ENCODE measurements at places on chromosomes 2 and 18. TPM values are rescaled to one million over a fixed set of nuclear protein-coding genes. Genes with fewer than 3 reads are reported as not detected.

DNA sequence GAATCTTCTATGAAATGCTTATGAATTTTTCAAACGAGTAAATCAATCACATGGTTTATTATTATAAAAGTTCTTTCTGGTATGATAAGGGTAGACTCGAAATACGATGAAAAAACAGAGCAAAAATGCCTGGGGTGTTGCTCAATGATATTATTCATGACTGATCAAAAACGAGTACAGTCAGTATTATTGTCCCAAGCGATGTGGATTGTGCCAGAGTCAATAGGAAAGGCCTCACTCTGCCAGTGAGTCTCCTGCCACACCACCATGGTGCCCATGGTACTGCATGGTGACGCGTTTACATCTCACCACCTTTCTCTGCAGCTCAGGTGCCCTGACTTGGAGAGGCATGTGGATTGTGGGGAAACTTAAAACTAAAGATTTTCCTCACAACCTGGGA, 58.5 kb downstream of the KCTD1 start:
- no peak for DNase-seq

The LANCL1 gene
- 57.7 TPM for total RNA-seq

GRCh38 chr18:55054021-55054990, 95.0 kb upstream of the CCDC68 start:
- DNase-seq = no peak

The CFLAR gene
- total RNA-seq = 107 TPM

The MAL gene
- total RNA-seq = 3.6 TPM

DNA sequence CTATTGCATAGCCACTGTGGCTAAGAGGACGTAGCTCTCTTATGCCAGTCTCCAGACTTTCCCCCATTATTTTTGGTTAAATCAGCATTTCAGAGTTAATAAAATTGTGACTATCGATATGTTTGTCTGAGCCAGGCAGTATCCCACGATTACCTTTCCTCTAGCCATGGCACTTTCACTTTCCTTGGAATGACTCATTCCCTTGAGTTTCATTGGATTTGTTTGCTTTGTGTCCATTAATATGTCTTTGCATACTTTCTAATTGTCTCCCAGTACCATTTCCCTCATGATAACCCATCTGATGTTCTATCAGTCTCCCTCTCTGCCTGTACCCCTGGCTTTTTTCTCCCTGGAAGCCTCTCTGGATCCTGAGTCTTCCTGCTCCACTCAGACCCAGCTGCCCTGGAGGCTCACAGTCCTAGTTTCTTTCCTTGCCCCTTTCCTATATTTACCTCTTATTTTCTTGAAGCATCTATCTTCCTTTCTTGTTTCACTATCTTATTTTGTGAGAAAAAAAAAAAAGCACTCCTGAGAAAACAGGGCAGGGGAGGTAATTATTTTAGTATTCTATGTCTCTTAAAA, 126.1 kb downstream of the MTX2 start:
- DNase-seq = no peak

The CHRND gene
- total RNA-seq = 1.3 TPM

- DNase-seq = no peak
Measured at GRCh38 chr2:73907840-73908452, 15.1 kb downstream of the ACTG2 start.

GRCh38 chr2:68282811-68283418, 30.6 kb upstream of the PPP3R1 start:
- no peak for DNase-seq

DNA sequence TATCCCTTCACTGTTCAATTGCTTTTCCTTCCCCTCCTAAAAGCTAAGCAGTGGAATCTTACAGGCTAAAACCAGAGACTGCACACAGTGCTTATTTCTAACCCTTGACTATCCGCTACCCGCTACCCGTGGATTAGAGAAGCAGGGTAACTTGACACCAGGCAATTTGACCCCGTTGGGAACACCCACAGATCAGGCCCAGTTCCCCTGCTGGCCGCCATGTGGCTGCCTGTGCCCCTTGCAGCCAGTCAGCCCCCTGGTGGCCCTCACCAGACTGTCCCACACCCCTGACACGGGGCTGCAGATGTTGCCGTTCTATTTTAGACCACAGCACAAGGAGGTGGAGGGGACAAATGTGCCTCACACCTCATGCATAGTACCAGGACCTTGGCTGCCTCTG, 74.8 kb downstream of the TXNL1 start:
- no peak for DNase-seq

DNA sequence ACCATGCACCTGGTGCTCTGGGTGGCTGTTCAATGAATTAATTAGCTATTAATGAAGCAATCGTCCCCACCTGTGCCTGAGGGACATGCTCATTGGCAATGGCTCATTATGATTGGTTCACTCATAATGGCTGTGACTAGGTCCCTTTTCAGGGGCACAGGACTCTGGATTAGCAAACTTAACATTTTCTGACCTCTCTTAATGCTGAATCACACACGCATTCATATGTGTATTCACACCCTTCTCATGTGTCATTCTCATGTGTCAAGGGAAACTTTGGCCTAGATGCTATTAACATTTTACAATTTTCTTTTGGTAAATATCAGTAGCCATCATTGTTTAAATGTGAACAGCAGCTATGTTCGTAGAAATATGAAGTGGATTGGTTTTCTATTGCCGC, 98.9 kb upstream of the PMAIP1 start:
- DNase-seq = no peak

The REG1B gene
- not detected for total RNA-seq

DNA sequence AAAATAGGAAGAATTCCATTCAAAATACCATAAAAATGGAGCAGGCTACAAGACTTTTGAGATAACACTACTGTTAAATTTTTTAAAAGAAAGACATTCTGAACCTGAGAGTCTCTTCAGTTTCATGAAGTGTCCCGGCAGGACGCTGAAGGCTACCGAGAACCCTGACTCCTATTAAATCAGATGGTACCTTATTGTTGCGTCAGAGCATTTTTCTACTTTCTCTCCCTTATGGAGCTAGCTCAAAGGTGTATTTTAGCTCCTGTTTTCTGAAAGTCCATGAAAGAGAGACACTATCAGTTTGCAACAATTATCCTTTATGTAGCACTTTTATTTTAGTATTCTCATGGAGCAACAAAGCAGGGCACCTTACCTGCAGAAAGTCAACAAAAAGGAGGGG, 626.7 kb downstream of the IRS1 start:
- no peak for DNase-seq

GRCh38 chr2:74958274-74959105, at the start of gene POLE4:
Gene POLE4 (plus strand): TSS chr2:74958643. CDS start chr2:74958680, 37 bp downstream.
- peak; percentile 63 for DNase-seq

DNA sequence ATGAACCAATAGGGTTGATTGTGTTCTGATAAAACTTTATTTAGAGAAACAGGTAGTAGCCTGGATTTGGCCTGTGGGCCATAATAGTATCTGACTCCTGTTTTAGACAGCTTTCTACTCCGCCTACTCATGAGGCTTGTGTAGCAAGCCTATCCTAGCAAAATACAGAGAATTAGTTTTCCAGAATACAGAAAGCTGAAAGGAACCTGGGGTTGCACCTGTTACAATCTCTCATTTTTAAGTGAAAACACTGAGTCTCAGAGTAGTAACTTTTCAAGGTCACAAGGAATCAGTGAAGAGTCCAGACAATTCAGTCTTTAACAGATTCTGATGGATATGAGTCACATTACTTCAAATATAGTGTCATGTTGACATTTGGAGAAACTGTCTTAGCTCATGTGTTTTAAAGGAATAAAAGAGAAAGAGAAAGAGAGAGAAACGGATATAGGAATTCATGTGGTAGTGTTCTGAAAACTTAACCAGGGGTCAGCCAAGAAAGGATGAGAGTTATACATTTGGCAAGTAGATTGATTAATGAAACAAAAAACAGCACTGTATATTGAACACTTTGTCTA, 17.0 kb downstream of the ARHGAP28 start:
- no peak for DNase-seq

GRCh38 chr18:24827501-24827900, 367.1 kb downstream of the HRH4 start:
- DNase-seq = no peak
